ENCODE measurements at places on chromosomes 16 and 17. TPM values are rescaled to one million over a fixed set of nuclear protein-coding genes. Genes with fewer than 3 reads are reported as not detected.
A peak's percentile ranks its signal among the peaks of the same experiment; 100 is the strongest.

Gene PRM1
- total RNA-seq, result not detected

Gene MPP3
- total RNA-seq, result 10.2 TPM

Gene PRAC1
- not detected for total RNA-seq

Gene PLXDC1
- total RNA-seq, result 16.0 TPM

Gene FAM171A2
- 0.69 TPM for total RNA-seq

Gene TNRC6C
- 48.1 TPM for total RNA-seq

Gene PHLPP2
- total RNA-seq, result 9.1 TPM

Gene EME2
- 12.0 TPM for total RNA-seq

- DNase-seq, result peak; percentile 8
Observed at GRCh38 chr16:49952386-49952785, 72.6 kb upstream of the CNEP1R1 start.

GRCh38 chr17:46944931-46945330 is 22.0 kb downstream of the GOSR2 start:
- peak; percentile 75 for DNase-seq

GRCh38 chr16:76389126-76389525 is 111.9 kb downstream of the CNTNAP4 start:
- no peak for DNase-seq

GRCh38 chr16:52718046-52718445 is 171.1 kb upstream of the TOX3 start:
- DNase-seq, result no peak

DNA sequence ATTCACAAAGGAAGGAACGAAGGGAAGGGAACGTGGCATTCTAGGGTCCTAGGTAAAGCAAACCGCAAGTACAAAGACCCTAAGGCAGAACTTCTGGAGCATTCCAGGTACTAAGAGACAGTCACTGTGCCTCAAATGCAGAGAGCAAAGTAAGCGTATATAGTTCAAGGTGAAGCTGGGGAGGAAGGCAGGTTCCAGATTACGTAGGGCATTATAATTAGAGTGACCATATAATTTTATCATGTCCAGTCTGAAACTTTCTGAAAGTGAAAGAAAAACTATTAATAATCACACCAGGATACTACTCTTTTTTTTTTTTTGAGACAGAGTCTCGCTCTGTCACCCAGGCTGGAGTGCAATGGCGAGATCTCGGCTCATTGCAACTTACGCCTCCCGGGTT is 25.7 kb downstream of the METTL16 start:
- DNase-seq, result no peak

- no peak for DNase-seq
Observed at GRCh38 chr16:86252596-86252995, 257.7 kb upstream of the FOXF1 start.

DNA sequence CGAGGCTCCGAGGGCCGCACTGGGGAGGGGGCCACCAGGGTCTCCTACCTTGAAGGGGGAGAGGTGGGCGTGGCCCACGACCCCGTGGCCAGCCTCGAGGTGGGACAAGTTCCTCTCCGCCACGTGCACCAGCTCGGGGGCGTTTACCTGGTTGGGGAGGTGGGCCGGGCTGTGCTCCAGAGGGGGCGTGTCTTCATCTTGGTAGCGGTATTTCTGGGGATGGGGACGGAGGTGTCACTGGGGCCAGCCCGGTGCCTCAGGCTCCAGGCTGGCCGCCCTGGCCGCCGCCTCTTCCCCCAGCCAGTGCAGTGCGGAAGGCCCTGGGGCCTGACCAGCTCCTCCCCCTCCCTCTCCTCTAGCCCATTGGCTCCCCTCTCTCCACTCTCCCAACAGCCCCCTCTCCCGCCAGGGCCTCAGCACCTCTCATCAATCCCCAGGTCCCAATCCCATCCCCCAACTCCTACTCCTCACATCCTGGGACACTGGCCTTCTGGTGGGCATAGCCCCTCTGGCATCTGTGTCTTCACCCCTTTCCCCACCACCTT is 11.5 kb downstream of the DLG4 start:
- DNase-seq, result no peak

DNA sequence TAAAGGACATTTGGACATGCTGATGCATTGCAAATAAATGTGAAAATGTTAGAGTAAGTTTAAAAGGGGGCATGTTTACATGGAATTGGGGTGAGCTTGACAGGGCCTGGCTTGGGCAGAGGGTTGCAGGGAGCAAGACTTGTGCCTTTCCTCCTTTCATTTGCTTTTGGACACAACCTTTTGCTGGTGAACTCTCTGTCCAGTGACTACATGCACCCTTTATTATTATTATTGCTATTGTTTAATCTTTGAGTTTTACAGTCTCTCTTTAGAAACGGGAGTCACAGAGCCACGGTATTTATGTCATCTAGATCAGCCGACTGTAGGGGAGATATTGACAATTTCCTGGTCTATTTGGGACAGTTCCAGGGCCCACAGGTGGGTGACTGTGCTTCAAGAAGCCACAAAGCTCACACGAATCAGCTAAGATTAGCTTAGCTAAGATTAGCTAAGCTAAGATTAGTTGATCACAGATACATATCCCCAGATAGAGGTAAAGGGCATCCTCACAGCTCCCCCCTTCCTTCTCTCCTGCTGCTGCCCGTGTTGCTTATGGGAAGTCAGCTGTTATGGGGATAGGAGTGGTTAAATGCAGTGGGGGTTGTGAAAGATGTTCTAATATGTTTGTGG is 28.9 kb upstream of the ETV4 start:
- DNase-seq, result no peak

DNA sequence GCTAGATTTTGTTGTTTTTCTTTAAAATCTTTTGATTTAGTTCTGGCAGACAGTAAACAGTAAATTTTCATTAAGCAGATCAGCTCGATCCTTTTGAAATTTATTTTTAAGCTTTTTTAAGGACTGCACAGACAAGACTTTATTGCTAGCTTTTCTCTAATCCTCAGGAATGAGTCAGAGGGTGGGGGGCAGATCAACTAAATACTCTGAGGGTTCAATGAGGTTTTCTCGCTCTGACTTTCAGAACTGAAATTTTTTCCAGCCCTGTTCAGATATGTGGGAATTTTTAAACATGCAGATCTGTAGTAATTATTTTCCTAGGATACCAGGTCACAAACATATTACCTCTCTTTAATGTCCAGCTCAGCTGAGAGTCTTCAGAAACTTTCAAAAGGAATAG is 977.2 kb downstream of the CDH11 start:
- DNase-seq, result no peak

DNA sequence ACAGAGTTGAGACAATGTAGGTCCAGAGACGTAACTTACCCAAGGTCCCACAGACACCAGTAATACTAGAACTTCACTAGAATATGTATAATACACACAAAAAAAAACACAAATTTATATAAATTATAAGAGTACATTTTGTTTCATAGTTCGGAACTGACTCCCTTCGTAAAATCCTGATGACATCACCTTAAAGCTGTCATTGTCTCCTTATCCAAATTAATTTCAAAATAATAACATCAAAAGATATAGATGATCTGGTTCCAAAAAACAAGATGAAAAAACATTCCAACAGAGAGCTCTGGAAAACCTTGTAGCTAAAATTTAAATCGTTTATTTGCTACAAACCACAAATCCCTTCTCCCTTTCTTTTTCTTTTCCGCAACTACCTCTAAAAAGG is 10.0 kb downstream of the FBXL20 start:
- no peak for DNase-seq

DNA sequence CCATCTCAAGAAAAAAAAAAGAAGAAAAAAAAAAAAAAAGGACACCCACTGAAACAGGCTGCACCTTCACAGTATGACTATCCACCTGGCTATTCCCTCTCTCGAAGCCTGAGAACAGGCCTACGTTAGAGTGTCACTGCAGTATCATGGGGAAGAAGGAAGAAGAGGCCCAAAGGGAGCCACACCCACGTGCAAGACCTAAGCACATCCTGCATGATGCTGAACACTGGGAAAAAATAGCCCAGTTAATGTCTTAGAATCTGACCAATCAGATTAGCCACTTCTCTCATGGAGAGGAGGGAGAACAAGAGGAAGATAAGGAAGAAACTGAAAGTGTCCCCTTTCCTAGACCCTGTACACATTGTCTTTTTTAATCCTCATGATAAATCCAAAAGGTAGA is 19.5 kb upstream of the MED13 start:
- no peak for DNase-seq

DNA sequence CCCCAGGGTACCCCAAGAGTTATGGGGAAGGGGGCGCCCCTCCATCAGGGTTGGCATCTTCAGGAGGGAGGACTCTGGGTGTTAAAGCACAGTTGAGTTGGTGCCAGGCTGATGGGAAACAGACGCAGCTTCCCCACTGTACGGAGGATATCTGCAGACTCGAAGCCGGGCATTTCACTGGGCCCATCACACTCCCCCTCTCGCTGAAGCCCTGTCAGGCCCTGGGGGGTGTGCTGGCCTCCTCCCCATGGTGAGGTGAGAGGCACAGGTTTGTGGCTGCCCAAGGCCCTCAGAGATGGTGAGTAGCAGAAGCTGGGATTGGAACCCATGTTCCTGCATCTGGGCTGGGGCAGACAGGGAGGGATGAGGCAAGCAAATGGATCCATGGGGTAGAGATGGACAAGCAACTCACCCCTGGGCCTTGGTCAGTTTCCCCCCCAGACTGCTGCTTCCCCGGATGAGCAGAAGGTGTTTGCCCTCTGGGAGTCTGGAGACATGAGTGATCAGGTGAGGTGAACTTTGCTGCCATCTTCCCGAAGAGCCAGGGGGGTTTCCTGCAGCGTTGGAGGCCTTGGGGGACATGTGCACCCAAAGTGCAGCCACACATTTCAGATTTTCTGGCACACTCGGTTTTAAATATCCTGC is 31.0 kb downstream of the POLR3E start:
- DNase-seq, result no peak

DNA sequence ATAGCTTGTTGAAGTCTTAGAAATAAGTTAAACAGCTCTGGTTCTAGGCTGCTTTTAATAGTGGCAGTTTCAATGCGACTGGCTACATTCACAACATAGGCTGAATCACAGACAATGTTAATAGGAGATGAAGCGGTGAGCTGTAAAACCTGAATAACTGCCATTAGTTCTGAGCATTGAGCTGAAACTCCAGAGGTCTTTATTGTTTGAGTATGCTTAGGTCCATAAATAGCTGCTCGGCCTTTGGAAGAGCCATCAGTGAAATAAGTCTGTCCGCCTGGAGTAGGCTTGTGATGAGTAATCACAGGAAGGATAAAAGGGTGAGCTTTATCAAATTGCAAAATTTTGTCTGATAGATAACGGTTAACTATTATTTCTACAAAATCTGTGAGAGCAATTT is 9.4 kb upstream of the ZNF689 start:
- DNase-seq, result no peak

DNA sequence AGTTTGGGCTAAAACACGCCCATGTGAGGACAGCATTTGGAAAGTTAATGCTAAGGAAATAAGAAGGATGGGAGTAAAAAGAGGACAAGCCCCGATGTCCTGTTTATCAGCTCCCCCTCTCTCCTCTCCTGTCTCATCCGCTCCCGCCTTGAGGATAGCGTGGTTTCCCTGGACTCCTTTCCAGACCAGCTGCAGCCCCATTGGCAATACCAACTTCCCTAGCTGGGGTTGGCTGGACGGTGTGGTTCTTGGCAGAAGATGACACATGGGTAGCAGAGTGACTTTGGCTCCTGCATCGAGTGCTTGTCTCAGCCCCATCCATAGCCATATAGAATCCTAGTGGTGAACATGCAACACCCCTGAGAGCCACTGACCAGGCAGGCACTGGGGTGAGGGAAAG is 185.9 kb downstream of the CCDC182 start:
- DNase-seq, result no peak

DNA sequence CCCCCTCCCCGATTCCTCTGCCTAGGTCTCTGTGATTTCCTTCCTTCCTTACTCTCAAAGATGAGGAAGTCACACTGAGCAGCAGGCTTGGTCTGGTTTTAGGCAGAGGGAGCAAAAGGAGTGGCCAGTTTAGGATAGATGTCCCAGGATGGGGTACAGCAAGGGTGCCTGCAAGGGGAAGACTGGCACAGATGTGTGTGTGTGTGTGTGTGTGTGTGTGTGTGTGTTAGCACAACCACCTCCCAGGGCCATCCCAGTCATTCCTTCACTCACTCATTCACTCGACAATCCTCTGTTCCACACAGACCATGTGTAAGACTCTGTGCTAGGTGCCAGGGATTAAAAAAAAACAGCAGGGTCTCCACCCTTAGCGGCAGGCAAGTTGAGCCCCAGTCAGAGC is 35.9 kb downstream of the TMEM132E start:
- no peak for DNase-seq

- DNase-seq, result no peak
Observed at GRCh38 chr16:6483469-6484033, 849.1 kb upstream of the RBFOX1 start.

GRCh38 chr17:78230252-78230962 is 1.0 kb upstream of the TMEM235 start:
- no peak for DNase-seq

DNA sequence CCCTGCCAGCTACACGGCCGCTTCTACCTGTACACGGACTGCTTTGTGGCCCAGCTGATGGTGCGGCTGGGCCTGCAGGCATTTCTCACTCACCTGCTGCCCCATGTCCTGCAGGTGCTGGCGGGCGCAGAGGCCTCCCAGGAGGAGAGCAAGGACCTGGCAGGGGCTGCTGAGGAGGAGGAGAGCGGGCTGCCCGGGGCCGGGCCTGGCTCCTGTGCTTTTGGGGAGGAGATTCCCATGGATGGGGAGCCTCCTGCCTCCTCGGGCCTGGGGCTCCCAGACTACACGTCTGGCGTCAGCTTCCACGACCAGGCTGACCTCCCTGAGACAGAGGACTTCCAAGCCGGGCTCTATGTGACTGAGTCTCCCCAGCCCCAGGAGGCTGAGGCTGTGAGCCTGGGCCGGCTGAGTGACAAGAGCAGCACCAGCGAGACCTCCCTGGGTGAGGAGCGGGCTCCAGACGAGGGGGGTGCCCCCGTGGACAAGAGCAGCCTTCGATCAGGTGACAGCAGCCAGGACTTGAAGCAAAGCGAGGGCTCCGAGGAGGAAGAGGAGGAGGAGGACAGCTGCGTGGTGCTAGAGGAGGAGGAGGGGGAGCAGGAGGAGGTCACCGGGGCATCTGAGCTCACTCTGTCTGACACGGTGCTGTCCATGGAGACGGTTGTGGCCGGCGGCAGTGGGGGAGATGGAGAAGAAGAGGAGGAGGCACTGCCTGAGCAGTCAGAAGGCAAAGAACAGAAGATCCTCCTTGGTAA is 3.5 kb downstream of the WDR81 start:
- peak; percentile 79 for DNase-seq

GRCh38 chr17:67974185-67974584 is 22.1 kb downstream of the C17orf58 start:
- DNase-seq, result no peak
